ENCODE measurements at places on chromosomes 2 and 18.

DNA sequence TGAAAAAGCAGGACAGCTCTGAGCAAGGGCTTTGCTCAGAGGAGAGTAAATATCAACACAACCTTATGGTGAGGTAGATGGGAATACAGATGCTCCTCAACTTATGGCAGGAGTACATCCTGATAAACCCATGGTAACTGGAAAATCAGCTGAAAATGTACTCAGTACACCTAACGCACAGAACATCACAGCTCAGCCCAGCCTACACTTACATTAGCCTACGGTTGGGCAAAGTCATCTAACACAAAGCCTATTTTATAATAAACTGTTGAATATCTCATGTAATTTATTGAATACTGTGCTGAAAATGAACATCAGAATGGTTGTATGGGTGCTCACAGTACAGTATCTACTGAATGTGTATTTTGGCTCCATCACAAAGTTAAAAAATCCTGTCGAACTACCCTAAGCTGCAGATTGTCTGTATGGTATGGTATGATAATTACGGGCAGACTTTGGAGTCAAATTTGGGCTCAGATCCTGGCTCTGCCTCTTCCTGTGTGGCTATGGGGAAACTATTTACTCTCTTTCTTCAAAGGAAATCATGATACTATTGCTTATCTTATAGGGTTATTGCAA is 120.3 kb upstream of the LYPD1 start:
- no peak for DNase-seq

DNA sequence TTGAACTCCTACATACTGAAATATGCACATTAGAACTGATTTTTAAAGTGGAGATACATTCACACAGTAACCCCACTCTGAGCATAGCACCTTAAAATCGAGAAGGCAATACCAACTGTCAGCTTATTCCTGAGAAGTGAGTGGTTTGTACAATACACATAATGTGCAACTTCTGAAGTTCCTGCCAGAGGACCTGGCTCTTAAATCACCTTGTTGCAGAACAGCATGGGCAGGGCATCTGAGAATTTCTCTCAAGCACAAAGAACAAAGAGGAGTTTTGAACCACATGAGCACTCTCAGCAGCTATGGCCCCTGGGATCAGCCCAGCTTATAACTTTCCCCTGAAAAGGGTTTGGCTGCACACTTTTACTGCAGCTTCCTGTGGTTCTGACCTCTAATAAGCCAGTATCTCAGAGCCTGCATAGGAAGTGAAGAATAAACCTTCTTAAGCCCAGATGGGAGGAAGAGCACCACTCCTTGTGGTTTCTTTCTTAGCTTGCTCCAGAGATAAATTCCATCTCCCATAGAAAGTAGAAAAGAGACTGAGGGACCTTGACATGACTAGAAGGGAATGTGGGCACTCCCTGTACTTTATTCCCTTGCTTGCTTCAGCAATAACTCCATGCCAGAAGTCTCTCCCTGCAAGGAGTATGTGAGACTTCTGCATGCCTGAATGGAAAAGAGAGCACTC is 862.3 kb downstream of the SUCLG1 start:
- DNase-seq: no peak

DNA sequence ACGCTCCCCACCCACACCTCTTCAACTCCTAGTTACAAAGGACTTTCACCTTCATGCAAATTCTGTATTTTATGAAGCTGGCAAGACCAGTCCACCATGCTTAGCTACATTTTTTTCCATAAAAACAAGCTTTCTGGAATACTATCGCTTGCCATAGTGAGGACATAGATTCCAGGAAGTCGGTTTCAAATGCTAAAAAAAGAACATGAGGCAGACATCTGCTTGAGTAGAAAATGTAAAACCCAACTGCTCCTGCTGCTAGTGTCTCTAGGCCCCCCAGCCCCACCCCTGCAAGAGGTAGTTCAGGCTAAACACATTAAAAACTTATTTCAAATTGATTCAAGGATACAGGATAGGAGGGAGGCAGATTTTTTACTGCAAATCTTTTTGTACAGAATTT is 148.9 kb downstream of the SMAD2 start:
- no peak for DNase-seq

- DNase-seq: no peak
Measured at GRCh38 chr2:238938401-238939055, 90.6 kb downstream of the TWIST2 start.

- DNase-seq: no peak
Measured at GRCh38 chr2:168825126-168825525, 22.7 kb downstream of the NOSTRIN start.

DNA sequence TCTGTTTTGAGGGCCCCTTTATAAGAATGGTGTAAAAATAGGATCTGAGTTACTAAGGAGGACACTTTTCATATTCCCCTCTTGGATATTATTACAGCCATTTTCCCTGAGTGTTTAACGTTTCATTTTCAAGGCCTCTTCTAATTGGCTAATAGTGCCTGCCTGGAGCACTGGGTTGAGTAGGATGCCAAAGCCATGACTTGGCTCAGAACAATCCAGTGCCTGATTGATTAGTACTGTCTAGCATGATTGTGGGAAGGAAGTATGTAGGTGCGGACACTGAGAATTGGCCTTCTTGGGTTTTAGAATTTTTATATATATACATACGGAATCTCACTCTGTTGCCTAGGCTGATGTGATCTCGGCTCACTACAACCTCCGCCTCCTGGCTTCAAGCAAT is 66.1 kb downstream of the NAB1 start:
- DNase-seq: no peak

DNA sequence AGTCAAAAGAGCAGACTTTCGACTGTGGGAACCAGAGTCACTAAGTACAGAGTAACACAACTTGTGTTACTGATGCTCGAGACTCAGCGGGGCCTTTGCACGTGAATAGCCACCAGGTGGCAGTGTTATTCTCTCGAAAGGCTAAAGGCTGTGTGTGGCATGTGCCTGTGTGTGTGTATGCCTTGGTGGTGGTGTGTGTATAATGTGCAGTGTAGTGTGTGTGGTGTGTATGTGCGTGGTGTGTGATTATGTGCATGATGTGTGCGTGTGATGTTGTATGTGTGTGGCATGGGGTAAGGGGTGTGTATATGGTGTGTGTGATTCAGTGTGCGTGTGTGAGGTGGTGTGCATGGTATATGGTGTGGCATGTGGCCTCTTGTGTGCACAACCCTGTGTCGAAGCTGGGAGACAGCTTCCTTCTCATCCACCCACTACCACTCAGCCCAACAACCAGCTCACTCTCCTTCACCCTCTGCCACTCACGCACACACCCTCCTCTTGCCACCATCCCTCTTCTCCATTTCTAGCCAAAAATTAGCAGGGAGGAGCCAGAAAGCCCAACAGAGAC is 83.0 kb upstream of the ZNF532 start:
- no peak for DNase-seq

DNA sequence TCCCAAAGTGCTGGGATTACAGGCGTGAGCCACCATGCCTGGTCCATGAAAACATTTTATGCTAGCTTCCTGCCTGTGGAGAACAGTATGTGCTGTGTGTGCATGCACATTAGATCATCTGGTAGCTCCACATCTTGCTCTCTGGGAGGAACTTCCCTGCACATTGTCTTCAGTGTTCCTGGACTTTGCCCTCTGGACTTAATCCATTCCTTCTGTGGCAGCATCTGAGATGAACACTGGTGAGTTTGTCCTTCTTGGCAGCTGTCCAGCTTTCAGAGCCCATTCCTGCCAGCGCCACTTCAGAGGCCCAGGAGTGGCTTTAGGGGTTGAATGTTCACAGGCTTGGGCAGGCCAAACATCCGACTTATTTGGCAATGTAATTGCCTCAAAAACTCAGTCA is 65.2 kb downstream of the POU3F3 start:
- no peak for DNase-seq

DNA sequence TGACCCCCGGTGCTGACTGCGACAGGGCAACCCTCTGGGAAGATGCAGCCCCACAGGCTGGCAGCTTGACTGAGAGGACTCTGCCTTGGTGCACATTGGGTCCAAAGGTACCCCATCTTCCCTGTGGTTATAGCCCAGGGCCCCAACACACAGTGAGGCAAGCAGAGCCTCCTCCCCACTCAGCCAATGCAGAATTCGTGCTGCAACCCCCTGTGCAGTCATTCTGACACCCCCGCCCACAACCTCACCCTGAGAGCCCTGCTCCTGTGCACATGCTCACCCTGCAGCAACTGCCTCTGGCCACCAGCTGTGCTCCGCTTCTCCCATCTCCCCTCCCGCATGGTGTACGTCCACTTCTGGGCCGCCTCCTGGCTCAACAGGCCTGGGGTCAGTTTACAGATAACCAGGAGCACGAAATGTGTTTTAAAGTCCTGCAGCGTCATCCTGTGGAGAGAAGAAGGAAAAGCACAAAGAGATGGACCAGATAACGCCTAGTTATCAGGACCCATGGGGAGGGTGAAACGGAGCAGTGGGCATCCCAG is 24.4 kb downstream of the CAPN14 start:
- no peak for DNase-seq

GRCh38 chr18:8559612-8560186 is 49.5 kb upstream of the RAB12 start:
- DNase-seq: no peak

DNA sequence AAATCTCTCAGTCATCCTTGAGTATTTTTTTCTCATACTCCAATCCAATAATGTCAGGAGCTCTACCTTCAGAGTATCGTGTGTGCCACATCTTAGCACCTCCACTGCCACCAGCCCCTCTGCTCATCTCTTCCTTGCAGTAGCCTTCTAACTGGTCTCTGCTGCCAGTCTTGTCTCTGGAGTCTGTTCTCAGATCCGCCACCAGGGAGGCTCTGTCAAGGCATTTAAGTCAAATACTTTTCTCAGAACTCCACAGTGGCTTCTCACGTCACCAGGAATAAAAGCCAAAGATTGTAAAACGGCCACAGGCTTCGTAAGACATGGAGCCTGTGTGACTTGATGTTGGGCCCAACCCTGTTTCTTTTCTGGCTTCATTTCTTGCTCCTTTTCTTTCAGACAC is 7.1 kb downstream of the UNC50 start:
- DNase-seq: no peak

GRCh38 chr2:74399785-74400184 is 19.7 kb upstream of the DCTN1 start:
- no peak for DNase-seq

- DNase-seq: no peak
Measured at GRCh38 chr2:67283641-67284040, 113.5 kb upstream of the ETAA1 start.

- no peak for DNase-seq
Measured at GRCh38 chr2:112869258-112869842, 32.8 kb upstream of the IL1B start.

DNA sequence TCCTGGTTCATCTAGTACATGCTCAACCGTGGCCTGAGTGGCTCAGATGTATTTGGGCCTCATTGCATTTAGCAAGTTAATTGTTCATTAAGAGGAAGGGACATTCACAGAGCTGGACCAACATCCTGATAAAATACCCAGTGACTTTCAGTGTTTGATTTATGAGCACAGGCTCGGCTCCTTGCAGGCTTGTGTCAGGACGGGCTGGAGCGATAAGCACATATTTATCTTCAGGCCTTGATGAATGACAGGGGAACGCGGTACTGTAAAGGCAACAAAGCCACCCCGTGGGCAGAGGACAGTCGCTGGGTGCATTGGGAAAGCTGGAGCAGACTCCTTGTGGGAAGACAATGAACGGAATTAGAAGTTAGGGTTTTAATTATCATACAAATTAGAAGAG is 548.6 kb upstream of the HS6ST1 start:
- DNase-seq: no peak

DNA sequence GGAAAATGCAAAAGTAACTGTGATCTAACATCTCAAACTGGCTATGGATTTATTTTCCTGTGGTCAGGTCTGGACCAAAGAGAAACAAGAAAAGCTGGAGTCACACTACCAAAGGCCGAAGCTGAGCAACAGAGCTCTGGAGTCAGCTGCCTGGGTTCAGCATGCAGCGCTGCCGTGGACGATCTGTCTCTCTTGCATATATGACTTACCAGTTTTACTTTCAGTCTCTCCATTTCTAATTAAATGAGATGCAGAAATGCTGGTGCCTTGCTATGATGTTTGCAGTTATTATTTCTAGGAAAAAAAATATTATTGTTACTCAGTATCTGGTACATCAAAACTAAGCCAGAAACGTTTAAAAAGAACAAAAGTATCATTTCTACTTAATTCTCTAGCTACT is 813.2 kb downstream of the RNF144A start:
- DNase-seq: no peak

DNA sequence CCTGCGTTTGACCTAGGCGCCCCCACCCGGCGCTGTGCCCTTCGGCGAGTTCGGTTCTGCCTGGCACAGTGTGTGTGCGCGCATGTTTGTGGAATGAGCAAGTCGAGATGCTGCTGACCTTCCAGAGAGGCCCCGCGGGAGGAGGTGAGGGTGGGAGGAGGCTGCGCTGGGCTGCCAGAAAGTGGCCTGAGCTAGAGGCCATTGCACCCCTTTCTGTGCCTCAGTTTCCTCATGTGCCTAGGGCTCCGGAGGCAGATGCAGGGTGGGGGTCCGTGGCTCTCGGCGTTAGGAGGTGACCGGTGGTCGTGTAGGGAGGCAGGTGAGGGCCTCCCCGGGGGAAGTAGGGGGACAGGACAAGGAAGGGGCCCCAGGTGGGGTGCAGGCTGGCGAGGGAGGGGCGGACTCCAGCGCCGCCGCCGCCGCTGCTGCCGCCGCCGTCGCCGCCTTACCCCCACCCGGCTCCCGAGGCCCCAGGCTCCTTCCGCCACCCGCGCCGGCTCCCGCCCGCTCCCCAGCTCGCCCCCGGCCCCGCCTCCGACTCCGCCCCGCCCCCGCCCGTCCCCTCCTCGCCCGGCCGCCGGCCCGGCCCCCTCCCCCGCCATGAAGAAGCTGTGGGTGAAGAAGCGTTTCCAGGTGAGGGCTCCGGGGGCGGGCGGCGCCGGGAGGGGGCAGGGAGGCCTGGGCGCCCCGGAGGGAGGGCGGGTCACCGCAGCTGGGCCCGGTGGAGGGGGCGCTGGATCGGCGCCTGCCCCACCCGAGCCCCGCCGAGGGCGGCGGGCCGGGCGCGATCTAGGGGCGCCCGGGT is 7.0 kb downstream of the SPEG start:
- DNase-seq: no peak

DNA sequence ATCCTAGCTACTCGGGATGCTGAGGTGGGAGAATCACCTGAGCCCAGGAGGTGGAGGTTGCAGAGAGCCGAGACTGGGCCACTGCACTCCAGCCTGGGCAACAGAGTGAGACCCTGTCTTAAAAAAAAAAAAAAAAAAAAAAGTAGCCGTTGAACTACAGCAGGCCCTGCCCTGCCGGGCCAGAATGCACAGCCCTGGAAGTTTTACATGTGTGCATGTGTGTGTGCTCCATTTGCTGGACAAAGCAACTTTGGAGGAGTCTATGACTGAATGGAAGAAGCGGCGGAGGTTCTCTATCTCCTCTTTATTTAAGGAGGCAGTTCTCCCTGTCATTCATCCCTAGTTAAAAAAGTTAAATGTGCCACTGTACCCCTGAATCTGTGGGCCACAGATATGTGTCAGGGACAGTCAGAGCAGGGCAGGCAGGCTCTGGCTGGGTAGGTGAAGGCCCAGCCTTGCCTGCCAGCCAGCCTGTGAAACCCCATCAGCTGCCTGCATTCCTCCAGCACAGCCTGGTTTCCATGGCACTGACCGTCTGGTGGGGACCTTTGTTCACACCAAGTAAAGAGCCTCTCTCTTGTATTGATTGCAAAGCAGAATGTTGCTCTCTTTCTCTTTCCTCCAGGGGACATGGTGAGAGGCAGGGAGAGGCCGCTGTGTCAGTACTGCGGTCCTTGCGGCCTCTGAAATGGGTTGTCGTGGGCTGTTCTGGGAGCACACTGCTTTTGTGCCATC is 10.9 kb downstream of the LIPG start:
- DNase-seq: no peak
